Activated CD8-positive, alpha-beta memory T cell treated with anti-CD3 and anti-CD28 coated beads, Interleukin-2, amount 50 U/mL, for 48 hours (primary cell): ENCODE measurements at places on chromosomes 1 and 21.

DNA sequence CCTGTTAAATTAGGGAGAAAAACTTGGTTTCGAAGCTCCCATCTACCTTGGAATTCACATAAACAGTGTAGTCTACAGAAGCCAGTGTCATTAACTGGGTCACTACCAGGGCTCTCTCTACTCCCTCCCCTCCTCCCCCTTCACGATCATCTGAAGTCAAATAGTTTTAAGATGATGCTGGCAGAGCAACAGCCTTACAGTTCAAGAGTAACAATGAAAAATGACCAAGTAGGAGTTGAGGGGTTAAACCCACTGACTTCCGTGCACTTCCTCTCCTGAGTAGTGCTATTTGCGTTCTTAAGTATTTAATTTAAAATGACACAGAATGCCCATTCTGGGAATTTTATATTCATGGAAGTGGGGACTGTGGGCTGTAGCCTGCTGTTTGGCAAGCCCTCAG, 236.9 kb downstream of the SIPA1L2 start:
- no peak for DNase-seq

GRCh38 chr1:233608988-233609387, 4.9 kb upstream of the KCNK1 start:
- DNase-seq: no peak

- no peak for DNase-seq
Observed at GRCh38 chr1:40032240-40032891, 8.2 kb upstream of the CAP1 start.

GRCh38 chr1:19028110-19028509, 71.6 kb upstream of the IFFO2 start:
- DNase-seq: no peak

DNA sequence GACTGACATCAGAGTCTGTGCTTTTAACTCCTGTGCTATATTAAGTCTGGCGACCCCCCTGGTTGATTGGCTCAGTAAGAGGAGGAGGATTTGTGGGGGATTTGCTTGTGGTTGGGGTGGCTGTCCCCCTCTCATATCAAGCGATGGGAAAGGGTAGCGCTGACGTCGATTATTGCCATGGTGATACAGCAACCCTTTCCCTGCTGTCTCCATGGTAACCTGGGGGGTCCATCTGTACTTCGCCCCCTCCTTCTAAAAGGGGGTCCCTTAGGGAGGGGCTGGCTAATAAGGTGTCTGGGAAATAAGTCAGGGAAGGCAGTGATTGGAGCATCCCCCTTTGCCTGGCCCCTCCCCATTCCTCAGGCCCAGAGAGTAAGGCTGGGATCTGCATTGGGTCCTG, 4.7 kb downstream of the FAM229A start:
- no peak for DNase-seq

DNA sequence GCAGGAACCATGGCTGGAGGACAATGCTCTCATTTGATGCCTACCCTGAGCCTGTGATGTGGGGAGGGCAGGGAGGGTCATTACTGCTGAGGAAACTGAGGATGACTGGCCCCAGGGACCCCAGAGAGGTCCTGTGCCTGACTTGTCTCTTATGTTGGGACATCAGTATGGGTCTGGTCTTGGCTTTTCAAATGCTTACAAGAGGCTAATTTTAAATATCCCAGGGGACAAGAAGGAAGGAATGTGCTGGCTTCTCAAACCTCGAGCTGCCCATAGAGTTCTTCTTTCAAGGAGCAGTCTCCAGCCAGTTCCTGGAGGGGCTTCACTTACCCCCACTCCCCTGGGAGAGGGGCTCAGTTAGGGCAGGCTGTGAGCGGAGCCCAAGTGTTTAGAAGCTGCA, 168.2 kb downstream of the TRABD2B start:
- DNase-seq: no peak

DNA sequence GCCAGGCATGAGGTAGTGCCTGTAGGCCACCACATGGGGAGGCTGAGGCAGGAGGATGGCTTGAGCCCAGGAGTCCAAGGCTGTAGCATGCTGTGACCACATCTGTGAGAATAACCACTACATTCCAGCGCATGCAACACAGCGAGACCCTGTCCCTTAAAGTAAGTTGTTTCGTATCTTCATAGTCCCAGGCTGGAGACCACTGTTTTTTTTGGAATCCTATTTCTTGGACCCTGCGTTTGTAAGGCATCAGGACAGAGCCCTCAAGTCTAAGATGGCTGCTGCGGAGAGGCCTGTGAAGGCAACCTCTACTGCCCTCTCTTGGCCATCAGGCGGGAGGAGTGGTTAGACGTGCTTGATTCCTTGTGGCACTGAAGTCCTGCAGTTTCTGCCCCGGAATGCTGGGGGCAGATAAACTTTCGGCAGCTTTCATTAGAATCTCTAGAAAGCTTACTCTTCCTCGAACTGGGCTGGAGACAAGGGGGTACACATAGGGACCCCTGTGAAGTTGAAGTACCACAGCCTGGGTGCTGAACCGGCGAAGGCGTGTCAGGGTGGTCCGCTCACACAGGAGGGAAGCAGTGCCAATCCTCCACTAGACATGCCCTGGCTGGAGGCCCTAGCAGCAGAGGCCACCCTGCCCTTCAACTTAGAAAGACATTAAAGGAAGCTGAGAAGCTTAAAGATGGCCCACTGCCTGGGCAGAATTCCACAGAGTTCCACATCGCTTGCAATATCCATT, 36.6 kb downstream of the RABIF start:
- DNase-seq: peak; percentile 60

- no peak for DNase-seq
Observed at GRCh38 chr1:53462193-53462592, 3.0 kb downstream of the DMRTB1 start.

DNA sequence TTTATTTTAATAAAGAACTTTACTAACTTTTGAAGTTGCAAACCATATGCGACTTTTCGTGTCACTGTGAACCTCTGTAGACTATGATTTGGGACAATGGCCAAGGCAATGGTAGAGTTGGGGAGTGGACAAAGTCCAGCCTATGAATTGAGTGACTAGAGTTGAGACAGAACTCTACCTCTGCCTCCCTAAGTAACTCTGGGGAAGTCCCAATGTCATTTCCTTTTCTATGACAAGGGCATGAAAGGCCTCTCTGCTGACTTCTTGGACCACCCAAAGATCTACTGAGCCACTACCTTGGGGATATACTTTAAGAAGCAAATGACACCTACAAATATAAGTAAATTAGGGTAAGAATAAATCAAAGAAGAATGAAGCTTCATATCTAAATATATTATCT, 19.3 kb downstream of the BEND5 start:
- DNase-seq: no peak

DNA sequence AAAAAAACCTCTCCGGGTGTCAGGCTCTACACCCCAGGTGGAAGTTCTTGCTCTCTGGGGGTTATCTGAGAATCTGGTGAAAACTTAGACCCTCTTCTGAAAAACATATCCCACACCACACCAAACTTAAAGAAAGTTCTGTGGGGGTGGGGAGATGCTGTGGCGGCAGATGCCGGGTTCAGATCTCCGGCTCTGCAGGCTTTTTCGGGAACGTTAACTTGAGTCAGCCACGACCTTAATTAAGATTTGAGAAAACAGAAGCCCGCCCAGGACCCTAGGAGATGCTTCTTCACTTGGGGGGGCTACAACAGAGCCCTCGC, 2.3 kb downstream of the RCC2 start:
- no peak for DNase-seq

DNA sequence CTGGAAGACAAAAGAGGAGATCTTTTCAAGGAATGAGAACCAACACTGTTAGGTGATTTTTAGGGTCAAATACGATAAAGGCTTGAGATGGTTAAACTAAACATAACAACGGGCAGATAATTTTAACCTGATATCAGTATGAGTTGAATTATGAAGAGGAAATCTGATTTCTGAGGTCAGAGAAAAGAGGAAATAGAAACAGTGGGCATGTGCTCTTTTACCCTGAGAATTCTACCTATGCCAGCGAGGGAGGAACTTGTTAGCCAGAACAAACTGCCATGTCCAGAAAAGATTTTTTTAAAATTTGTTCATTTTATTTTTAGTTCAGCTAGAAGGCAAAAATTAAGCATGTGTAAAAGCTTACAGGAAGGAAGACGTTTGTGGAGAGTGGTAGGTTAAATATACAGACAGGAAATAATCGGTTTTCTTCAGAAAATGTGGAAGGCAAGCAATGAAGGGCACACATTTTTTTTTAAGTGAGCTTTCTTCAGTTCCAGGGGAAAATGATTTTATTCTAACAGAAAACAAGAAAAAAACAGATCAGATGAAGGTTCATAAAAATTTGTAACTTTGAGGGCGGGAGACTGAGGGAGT, 1745.3 kb downstream of the MRPL39 start:
- DNase-seq: no peak

DNA sequence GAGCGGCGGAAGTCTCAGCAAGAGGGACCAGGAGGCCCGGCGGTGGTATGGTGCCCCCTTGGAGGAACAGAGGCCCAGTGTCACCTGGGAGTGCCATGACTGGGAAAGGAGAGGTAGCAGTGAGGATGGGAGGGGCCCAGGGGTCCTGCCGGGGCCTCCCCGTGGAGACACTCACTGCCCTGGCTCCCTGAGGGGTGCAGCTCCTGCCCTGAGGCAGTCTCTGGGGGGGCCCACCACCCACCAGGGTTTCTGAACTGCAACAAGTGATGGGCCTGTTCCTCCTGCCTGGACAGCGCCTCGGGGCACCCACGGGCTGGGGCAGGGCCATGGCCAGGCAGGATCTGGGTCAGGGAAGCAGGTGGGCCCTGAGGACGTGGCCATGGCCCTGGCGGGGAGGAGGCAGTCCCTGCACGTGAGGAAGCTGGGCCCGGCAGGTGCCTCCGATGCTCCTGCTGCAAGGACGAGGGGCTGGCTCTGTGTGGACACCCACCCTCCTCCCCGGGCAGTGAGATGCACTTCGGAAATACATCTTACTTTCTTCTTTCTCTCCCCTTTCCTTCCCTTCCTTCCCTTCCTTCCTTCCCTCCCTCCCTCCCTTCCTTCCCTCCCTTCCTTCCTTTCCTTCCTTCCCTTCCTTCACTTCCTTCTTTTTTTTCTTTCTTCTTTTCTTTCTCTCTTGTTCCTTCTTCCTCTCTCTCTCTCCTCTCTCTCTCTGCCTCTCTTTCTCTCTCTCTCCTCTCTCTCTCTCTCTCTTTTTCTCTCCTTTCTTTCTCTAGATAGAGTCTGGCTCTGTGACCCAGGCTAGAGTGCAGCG, 66.6 kb downstream of the MORN1 start:
- no peak for DNase-seq

GRCh38 chr1:210801501-210801900, 332.4 kb downstream of the KCNH1 start:
- no peak for DNase-seq

DNA sequence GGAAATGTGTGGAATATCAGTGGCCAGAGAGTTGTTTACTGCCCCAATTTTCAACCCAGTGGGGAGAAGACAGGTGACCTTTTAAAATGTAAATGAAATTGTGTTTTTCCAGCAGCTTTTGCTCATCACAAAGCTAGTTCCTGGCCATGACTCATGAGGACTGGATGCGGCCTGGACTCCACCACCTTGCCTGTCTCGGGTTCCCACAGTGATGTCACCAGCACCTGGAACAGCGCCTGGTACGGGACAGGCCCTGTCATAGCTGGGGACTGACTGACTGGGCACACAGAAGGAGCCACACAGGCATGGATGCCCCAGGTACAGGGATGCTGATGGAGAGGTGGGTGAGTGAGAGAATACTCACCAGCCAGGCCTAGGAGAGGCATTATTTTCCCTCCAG, 277.1 kb downstream of the AJAP1 start:
- no peak for DNase-seq

- peak; percentile 51 for DNase-seq
Observed at GRCh38 chr1:113391649-113392271, 1.4 kb downstream of the MAGI3 start.

DNA sequence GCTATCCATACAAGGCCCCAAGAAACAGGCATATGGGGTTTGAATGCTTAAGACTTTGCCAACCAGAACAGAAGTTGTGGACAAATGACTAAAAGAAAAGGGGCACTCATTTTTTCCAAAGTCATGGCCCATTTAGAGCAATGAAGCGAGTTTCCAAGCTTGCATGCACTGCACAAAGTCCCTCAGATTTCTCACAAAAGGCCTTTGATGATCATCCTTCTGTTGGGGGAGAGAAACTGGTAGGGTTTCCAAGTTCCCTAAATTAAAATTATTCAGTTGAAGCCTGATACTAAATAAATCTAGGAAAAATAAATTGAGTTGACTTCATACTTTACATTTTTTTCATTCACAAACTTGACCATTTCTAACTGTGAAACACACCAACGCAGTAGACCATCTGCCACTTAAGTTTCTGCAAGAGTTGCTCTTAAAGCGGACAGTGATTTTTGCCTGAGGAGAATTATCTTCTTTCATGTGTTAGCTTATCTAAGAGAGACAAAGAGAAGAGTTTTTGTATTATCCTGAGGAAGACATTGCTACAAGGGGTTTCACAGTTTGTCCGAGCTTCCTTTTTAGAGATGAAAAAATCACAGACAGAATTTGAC, 139.2 kb downstream of the SEC16B start:
- DNase-seq: no peak

- DNase-seq: no peak
Observed at GRCh38 chr1:119321666-119322419, 46.7 kb upstream of the HAO2 start.

- no peak for DNase-seq
Observed at GRCh38 chr1:155080312-155081228, 1.9 kb downstream of the EFNA3 start.

GRCh38 chr21:15659753-15660422, 69.9 kb upstream of the USP25 start:
- DNase-seq: no peak

- DNase-seq: no peak
Observed at GRCh38 chr1:218347336-218347722, 2.2 kb downstream of the TGFB2 start.

DNA sequence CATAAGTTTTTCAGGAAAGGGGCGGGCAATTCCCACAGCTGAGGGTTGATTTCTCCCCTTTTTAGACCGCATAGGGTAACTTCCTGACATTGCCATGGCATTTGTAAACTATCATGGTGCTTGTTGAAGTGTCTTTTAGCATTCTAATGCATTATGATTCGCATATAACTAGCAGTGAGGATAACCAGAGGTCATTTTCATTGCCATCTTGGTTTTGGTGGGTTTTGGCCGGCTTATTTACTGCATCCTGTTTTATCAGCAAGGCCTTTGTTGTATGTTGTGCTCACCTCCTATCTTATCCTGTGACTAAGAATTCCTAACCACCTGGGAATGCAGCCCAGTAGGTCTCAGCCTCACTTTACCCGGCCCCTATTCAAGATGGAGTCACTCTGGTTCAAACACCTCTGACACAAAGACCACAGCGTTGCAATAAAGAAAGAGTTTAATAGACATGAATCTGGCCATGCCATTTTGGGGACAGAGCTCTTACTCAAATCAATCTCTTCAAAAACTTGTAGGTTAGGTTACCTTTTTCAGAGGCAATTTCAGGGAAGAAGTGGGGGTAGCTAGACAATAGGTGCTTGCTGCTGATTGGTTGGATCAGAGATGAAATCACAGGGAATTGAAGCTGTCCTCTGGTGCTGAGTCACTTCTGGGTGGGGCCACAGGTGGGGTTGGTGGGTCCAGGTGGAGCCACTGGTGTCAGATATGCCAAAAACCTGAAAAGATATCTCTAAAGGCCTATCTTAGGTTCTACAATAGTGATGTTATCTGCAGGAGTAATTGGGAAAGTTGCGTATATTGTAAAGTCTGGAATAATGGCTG, 23.3 kb downstream of the TBX19 start:
- no peak for DNase-seq
